ENCODE measurements at places on chromosomes 7 and 10.

DNA sequence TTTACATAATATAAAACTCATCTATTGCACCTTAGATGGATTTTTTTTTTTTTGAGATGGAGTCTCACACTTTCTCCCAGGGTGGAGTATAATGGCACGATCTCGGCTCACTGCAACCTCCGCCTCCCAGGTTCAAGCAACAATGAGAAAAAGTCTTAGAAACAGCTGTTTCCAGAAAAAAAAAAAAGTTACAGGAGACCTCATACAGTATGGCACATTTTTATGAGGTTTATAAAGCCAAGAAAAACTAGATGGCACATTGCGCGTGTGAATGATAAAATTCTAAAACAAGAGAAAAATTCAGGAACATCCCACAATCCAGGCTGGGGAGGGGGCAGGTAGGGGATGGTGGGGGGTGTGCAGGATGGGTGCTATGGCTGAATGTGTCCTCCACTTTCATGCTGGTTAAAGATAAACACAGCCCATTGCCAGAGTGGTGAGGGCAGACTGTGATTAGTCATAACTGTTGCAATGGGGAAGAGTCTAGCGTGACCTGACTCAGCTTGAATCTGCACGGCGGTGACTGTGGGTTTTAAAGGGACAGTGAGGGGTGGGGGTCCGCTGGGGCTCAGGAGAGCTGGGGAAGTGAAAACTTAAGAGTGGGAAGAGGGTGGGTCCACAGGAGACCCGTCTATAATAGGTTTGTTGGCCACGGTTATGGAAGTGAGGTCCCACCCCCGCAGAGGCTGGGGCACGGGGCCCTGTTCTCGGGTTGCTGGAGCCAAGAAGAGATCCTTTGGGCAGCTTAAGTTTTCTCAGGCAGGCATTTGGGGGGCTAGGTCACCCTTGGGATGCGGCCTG, 11.9 kb upstream of the LRRC27 start:
- DNase-seq, result no peak

DNA sequence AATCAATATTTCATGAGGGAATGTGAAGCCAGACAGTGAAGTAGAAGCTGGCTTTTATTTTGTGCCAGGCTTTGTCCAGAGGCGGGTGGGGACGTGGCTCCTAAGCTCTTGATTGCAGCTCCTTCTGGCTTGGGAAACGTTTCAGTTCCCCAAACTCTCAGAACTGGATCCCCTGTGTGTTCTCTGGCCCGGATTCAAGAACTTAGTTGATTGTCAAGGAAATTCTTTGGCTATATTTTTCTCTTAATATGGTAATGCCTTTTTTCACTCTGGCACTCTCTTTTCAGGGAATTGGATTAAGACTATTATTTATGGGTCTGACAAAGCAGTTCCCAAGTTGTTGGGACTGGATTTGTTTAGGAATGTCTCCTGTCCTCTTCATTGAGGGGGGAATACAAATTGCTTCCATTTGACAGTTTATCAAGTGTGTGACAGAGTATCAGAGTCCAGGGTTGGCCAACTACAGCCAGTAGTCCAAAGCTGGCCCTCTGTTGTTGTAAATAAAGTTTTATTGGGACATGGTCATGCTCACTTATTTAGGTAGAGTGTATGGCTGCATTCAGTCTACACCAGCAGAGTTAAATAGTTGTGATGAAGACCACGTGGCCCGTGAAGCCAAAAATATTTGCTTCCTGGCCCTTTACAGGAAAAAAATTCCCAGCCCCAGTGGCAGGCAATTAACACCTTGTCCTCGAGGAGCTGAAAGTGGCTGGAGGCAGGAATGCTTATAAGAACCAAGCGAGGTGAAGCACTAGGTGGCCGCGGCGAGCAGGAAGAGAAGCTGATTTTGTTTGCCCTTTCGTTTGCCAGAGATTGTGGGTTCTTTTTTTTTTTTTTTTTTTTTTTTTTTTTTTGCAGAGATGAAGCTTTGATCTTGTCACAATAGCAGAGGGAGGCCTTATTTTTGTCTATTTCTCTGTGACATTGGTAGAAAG, 34.3 kb downstream of the HTRA1 start:
- no peak for DNase-seq

GRCh38 chr7:30751696-30752273, at the start of gene INMT:
Gene INMT (plus strand): TSS chr7:30752135. CDS start chr7:30752151, 16 bp downstream.
- no peak for DNase-seq

DNA sequence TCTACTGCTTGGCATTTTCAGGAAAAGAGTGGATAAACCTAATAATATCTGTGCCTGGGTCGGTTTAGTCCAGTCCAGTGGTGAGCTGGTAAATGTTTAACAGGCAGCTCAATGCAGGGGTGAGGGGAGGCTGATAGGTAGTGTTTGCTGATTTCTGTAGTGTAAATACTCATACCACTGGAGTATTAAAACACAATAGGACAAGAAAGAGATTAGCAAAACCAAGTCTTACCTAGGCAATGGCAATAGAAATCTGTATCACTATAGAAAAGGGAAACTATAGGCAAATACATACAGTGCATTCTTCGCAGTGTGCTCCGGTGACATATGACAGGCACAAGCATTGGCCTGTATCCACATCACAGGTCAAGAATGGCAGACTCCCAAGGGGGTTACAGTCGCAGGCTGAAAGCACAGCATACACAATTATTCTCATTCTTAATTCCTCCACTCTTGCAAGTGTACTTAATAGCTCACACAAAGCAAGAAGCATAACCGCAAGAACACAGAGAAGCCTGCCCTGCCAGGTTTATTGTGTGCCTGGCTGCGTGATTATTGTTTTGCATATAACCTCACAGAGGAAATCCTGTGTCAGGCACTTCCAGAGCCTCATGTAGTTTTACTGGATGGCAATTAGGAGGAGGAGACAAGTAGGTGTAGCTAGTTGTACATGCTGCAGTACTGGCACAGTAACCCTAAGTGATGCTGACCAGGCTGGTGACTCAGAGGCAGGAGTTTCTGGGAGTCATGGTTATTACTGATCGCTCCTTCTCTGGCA, 35.0 kb downstream of the LAMB4 start:
- DNase-seq, result no peak

GRCh38 chr10:103576862-103577261, 83.4 kb downstream of the NEURL1 start:
- no peak for DNase-seq

GRCh38 chr10:131710142-131710861, 190.5 kb upstream of the PPP2R2D start:
- no peak for DNase-seq

- DNase-seq, result no peak
Observed at GRCh38 chr7:1616741-1617140, 46.9 kb upstream of the PSMG3 start.

Measured in D721Med (cell line).